ENCODE measurements at places on chromosomes 1 and 21.

DNA sequence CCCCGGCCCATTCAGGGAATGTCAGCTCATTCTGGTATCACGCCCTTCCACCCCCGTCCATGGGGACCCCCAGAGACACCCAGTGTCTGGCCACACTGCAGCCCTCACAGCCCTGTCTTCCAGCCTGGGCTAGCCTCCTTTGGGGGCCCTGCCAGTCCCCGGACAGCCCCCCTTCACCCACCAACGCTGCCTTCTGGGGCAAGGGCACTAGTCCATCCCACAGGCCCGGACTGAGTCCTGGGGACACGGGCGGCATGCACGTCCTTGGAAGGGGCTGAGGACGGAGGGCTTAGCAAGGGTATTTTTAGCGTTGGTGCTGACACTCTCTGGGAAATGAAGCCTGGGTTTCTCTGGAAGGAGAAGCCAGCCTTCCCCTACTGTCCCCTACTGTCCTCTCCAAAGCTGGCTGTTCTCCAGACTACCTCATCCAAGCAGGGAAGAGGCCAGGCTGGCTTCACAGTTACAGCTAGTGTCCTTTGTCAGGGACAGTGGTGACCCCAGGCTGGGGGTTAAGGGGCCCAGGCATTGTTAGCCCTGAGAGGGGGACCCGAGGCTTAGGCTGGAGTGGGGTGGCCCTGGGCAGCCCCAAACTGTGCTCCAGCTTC is 39.5 kb downstream of the COQ8A start:
- DNase-seq: no peak

DNA sequence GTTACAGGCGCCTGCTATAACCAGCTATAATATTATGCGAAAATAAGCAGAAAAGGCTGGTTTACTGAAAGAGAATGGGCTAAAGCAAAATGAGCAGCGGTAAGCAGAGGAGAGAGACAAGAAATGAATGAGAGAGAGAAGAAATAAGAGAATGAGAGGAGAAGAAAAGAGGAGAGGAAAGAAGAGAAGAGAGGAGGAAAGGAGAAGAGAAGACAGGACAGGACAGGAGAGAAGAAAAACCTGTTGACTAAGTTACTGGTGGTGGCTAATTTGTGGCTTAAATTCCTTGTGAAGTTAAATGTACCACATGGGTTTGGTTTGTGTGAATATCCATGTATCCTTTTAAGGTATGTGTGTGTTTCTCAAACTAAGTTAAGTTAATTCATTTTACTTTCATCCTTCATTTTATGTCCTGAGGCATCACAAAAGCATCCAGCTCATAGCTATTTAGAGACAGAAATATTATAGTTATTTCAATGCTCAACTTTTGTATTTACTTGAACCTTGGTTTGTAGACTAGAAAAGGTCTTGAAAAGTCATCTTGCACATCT is 3.1 kb upstream of the DDR2 start:
- no peak for DNase-seq

GRCh38 chr1:169124459-169124858 is 18.0 kb downstream of the ATP1B1 start:
- DNase-seq: no peak

DNA sequence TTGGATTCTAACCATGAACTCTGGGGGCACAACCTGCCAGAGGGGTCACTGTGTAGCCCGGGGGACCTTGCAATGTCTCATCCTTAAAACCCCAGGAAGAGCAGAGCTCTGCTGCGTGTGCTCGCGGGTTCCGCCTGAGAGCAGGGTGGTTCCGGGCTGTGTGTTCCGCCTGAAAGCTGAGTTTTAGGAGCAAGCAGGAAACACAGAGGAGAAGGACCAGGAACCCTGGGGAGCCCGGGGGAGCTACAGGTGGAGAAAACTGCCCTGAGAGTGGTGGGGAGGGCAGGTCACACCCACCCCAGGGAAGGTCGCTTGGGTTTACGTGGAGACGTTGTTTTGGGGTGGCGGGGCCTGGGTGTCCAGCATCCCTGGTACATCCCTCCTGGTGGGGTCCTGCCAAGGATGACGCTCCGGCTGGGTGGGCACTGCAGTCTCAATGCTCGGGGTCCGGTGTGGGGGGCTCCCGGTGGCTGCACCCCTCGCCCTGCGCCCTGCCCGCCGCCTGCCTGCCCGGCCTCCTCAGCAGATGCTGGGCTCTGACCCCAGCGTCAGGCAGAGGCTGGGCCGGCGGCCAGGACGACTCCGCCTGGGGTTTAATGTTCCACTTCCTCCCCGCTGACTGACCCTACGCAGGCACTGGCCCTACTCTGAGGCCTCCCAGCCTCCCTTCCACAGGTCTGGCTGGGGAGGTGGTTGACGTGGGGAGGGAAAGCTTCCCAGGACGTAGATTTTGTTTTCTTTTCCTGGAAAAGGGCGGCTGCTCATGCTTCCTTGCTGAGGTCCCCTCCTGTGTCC is 17.3 kb upstream of the C1orf159 start:
- no peak for DNase-seq
